ENCODE measurements at places on chromosomes 7 and 10.

GRCh38 chr7:120984406-120984805 is 4.1 kb upstream of the CPED1 start:
- no peak for DNase-seq

DNA sequence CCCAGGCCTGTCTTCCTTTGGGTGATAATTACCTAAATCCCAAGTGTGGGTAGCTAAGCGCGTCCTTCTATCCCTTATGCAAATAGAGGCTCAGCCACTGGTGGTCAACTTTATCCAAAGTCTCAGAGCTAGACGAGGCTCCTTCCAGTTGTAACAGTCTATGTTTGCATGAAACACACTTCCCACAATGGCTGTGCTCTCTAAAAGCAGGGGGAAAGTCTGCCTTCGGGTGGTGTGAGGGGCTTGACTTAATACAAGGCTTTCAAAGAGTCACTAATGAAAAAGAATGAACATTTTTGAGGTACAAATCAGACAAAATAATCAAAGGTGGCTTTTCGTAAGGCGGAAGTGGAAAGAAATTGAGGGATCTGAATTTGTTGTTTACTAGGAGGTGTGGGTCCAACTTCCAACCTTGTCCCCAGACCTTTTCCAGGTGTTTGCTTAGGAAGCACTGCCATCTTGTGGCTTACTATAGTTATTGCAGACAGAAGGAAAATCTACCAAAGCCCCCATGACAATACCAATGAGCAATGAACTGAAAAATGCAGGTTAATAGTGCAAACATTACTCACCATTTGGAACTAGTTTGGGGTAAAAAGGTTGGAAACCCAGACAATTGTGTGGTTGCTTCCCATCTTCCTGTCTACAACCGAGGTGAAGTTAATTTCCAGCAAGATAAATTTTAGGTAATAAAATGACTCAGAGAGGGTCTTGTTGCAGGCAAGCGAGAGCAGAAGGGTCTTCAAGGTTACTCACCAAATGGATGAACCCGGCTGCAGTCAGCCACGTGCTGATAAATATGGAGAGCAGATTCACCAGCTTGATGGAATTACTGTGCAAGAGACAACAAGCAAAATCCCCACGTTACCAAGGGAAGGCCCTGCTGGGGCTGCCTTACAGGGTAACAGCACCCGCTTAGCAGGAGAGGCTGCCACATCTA is 525.7 kb downstream of the KCNMA1 start:
- DNase-seq: no peak

GRCh38 chr10:133264461-133264860 is 12.2 kb downstream of the ADAM8 start:
- no peak for DNase-seq

- no peak for DNase-seq
Measured at GRCh38 chr10:99292159-99292558, 37.0 kb upstream of the CNNM1 start.

DNA sequence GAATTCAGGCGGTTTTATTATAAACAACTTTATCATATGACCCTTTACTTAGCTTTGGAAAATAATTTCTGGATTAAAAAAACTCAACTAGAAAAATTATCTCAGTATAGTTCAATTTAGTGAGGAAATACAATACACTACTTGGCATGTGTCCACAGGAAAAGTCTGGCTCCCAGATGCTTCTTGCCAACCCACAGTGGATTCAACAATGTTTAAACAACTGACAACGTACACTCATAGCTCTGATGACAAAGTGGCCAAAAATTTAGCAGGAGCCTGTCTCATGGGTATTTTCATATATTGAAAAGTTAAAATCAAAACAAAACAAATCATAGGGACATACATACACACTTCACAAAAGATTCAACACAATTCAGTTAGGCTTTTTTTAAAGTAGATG is 158.8 kb downstream of the SKAP2 start:
- DNase-seq: no peak

DNA sequence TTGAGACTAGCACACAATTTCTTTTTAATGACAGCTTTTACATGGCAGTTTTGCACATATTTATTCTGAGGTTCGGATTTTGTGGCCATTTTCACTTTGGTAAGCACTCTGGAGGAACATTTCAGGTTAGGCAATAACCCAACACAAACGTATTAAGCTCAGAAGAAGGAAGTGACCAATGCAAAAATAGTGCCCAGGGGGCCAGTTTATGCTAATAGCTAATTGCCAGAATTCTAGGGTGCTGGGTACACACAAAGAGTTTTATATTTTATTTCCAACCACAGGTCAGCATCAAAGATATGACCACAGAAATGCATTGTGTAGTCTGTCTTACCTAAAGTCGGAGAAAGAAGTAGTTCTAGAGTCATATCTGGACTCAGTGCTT is 8.4 kb upstream of the AGR2 start:
- DNase-seq: no peak

DNA sequence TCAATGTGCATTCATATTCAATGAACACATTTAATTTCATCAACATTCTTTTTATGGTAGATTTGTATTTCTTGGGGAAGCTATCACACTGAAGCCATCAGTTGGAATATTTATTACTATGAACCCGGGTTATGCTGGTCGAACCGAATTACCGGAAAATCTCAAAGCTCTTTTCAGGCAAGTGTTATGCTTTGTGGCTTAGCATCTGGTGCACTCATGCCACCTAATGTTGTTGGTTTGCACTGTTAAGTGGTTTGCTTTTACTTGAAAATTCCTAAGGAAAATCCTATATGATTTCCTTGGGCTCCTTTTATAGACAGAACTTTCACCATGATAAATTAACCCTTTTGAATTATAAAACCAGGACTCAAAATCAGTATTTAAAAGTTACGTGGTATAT is 147.9 kb downstream of the DNAH11 start:
- no peak for DNase-seq

DNA sequence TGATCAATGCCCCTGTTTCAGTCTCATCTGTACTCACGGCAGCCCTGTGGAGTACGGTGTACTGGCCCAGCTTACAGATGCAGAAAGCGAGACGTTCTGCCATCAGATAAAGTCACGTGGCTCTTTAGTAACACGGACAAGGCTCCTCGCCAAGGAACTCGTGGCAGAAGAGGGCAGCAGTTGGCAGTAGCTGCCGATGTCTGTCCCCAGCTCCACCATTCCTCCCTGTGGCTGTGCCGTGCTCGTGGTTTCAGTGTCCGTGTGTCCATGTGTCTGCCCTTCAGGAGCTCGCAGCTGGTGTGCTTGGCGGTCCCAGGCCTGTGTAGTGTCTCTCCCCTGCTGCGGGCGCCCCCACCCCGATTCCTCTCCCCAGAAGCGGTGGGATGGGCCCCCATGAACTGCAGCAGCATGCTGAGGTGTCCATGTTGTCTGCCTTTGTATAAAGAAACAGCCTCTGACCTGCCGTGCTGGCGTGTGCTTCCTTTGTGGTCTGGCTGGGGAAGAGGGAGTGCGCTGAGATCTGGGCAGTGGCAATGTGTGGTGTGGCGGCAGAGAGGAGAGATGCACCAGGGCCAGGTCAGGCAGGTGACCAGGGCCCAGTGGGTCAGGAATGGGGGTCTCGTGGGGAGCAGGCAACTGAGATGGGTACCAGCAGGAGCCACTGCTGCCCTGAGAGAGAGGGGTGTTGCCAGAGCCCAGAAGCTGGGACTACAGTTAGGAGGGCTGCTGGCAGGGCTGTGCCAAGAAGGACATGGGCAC is 9.8 kb downstream of the RHBDD2 start:
- DNase-seq: no peak

DNA sequence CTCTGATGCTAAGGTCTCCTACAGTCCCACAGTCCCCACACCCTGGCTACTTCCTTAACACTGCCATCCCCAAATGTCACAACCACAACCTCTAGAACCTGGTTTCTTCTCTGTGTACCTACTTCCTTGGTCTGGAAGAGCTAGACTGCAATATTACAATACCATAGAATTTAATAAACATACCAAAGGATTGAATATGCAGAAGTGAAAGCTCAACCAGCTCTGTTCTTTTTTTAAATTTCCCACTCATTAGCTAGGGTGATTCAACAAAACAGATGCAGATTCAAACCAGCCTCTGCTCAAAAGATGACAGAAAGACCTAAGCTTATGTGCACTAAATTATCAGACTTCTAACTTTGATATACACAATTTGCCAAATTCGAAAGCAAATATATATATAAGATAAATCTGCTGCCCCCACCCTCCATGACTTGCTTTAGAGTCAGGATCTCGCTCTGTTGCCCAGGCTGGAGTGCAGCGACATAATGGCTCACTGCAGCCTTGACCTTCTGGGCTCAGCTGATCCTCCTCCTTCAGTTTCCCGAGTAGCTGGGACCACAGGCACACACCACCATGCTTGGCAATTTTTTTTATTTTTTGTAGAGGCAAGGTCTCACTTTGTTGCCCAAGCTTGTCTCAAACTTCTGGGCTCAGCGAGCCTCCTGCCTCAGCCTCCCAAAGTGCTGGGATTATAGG is 212.6 kb downstream of the CHCHD3 start:
- no peak for DNase-seq

GRCh38 chr7:147539685-147540084 is 1050.9 kb upstream of the C7orf33 start:
- DNase-seq: no peak

DNA sequence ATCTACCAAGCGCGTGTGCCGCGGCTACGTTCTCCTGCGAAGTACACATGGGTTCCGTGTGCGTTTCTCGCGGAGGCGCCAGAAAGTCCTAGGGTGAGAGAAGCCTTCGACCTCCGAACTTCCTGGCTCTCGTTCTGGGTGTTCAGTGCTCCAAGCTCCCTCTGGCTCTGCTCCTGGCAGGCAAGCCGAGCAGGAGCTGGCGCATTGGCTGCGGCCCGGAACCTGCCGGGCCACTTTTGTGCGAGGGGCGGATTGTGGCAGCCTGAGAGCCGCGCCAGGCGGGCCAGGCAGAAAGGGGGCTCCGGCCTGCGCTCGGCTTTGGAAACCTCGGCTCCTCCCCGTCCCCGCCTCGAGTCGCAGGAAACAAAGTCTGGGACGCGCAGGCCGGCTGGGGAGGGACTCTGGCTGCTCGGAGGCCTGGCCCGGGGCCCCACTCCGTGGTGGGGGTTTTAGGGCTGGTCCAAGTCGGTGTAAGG is 9.6 kb downstream of the EMX2 start:
- no peak for DNase-seq

DNA sequence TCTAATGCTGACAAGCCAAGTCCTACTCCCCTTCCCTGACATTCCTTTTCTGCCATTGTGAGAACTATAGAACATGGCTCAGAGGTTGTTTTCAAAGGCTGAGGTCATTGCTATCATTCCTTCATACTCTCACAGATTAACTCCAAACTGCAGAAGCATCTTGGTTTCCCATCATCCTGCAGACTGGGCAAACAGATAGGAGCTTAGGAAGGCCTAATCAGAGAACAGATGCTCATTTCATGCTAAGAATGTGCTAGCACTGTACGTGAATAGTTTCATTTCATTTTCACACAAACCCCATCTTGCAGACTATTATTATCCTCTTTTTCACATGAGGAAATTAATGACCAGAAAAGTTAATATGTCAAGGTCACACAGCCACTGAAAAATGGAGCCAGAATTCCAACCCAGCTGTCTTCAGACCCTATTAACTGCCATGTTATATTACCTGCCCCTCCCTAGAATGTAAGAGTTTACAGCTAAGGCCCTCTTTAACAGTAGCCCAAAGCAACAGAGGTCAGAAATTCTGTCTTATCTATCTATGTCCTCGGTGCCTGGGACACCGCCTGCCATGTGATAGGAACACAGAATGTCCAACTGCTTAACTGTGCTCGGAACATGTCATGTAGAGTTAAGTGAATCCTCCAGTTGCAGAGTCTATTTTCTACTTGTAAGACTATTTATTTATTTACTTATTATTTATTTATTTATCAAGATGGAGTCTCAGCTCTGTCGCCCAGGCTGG is 2.9 kb upstream of the LCOR start:
- DNase-seq: no peak

DNA sequence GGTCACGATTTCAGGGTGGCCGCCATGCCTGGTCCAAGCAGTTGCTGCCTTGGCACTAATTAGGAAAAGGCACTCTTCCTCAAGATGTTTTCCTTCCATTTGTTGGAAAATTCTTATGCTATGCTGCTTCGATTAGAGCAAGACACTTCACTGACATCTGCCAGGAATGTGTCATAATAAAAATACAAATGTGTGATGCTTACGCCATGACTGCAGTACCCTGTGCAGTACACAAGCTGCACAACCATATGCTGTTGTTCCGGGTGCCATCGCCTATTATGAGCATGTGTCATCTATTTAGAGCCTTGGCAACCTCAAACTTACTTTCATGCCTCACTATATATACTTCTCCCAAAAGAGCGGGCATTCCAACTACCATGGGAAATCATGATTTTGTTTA is 14.9 kb upstream of the MPP7 start:
- no peak for DNase-seq
